Left lung (tissue), 14 donors: ENCODE measurements at places on chromosomes 4 and X.

DNA sequence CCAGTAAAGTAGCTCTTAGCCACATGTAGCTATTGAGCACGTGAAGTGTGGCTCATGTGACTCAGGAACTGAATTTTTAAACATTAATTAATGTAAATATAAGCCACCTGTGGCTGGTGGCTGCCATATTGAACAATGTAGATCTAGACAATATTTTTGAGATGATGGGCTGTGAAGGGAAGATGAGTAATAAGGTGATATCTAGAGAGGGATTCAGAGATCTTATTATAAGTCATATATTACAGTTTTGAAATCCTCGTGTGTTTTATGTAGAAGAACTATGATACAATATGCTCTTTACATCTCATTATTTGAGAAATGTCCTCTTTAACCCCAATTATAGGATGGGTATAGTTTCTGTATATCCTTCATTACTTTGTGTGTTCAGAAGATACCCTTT lies 5.6 kb downstream of the GAR1 start:
- DNase-seq = no peak

GRCh38 chr4:40046311-40046980 lies 10.2 kb upstream of the N4BP2 start:
- DNase-seq = peak; percentile 76

DNA sequence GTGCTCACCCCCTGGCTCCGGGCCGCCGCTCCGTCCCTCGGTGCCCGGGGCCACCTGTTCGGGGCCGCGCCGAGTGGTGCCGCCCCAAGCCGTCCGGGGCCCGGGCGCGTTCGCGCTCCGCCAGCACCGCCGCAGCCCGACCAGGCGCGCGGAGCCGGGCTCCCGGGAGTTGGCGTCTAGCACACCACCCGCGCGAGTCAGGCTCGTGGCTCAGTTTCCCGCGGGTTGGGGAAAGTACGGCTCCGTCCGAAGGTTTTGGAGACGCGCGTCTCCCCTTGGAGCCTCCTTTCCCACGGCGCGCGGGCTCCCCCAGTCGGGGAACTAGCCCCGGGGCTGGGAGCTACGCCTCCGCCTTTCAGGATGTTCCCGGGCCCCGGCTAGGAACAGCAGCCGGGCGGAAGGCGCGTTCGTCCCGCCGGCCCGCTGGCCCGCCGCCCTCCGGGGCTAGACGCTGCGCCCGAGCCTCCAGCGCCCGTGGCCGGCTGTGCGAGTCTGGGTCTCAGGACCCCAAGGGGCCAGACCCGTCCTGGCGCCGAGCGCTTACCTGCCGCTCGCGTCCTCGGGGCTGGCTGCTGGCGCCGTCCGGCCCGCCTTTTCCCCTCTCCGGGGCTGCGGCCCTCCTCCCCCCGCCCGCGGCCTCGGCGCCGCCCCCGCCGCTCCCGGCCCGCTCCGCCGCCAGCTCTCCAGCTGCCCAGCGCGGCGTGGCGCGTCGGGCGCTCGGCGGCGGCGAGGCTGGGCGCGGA lies at the start of gene ADGRG2:
Gene ADGRG2, minus strand, starts transcription at position 571 of the 743 bp plus-strand sequence. CDS start 53,634 bp downstream, outside the sequence.
- DNase-seq = peak; percentile 79

- no peak for DNase-seq
These were observed 19.8 kb downstream of the PSAPL1 start for GRCh38 chr4:7414736-7415510.

DNA sequence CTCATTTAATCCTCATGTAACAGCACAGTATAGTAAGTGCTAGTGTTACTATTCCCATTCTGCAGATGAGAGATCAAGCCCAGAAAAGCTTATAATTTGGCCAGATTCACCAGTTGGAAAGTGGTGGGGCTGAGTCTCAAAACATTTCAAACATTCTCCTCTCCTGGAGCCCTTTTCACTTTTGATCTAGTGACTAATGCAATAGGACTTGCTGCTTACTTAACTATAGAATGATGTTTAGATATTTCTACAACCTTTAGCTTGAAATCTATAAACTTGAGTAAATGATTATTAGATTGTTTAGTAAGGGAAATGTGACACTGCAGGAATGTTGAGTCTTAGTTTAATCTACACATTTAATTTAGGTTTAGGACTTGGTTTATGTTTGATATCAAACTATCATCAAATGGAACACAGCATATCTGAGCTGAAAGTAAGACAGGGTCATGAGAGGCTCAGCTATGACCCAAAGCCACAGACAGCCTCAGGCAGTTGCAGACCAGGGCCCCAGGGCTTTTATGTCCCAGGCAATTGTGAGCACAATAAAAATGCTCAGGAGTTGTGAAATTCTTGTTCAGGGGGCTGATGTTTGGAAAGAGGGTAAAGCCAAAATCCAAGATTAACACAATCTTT lies 199.5 kb upstream of the HS3ST1 start:
- no peak for DNase-seq

GRCh38 chrX:16239211-16239610 lies 71.9 kb downstream of the MAGEB17 start:
- DNase-seq = no peak

- no peak for DNase-seq
These were observed 231.3 kb upstream of the PITX2 start for GRCh38 chr4:110854021-110854678.

DNA sequence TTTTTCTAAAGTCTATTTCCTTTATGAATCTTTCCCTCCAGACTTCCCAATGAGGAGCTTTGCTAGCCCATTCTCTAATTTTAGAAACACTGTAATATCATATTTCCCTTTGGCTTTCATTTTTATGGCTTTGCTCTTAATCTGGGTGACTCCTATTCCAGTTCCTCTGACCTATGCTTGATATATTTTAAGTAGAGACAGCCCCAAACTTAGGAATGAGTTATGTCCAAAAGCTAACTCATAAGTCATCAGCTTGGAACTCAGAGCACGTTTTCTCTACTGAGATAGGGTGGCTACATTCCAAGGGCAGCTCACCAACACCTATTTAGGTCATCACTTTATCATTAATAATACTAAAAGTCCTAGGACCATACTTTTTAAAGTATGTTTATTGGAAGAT lies 77.8 kb downstream of the OR13H1 start:
- DNase-seq = no peak

DNA sequence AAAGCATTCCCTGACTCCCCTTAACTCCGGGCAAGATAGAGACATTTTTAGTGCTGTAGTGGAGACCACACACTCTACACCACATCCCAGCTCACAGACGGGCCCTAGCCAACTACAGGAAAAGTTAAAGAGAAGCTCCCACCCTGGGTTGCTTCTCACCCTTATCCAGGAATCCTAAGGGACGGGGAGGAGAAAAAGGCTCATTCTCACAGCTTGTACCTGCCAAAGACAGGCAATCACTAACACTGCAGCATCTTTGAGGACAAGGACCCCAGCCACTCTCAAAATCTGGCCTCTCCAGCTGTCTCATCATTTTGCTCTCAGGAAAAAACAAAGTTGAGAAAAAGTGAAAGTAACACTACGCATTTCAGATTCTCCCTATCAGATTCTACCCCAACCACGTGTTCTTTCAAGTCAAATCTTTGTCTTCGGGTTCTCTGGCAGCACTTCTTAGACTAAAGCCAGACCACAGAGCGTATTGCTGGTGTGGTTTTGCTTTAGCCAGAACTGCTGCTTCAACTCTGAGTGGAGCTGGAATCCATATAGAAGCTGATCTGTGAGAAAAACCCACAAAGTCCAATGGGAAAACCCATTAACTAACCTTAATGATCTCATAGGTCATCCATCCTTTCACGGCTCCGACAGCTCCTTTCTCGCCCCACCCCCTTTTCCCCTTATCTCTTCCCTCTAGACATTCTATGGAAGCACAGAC lies 605.9 kb upstream of the DIPK2B start:
- no peak for DNase-seq

- no peak for DNase-seq
These were observed 1637.3 kb upstream of the PABPC4L start for GRCh38 chr4:135838889-135839288.

- no peak for DNase-seq
These were observed 125.9 kb upstream of the ETNPPL start for GRCh38 chr4:108888769-108889168.

GRCh38 chr4:101337688-101338087 lies 9.6 kb downstream of the PPP3CA start:
- DNase-seq = no peak

- DNase-seq = no peak
These were observed 231.3 kb upstream of the GPRIN3 start for GRCh38 chr4:89538886-89539285.

DNA sequence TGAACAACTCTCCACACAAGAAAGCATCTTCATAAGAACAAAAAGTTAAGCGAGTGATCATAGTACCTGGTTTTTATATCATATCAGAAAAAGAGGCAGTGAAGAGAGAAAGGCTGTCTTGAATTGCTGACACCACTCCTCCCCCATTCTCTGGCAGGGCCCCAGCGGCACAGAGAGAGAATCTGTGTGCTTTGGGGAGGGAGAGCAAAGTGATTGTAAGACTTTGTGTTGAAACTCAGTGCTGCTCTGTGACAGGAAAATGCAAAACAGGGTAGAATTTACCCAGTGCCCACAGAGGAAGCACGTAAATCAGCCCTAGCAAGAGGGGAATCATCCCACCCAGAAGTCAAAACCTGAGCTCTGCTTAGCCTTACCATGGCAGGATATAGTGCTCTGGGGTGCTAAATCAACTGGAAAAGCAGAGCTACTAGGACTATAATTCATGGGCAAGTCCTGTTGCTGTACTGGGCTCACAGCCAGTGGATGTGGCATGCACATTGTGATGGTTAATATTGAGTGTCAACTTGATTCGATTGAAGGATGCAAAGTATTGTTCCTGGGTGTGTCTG lies 174.6 kb downstream of the PRR32 start:
- DNase-seq = no peak

GRCh38 chrX:22135171-22135711 lies 103.1 kb downstream of the PHEX start:
- DNase-seq = peak; percentile 64

DNA sequence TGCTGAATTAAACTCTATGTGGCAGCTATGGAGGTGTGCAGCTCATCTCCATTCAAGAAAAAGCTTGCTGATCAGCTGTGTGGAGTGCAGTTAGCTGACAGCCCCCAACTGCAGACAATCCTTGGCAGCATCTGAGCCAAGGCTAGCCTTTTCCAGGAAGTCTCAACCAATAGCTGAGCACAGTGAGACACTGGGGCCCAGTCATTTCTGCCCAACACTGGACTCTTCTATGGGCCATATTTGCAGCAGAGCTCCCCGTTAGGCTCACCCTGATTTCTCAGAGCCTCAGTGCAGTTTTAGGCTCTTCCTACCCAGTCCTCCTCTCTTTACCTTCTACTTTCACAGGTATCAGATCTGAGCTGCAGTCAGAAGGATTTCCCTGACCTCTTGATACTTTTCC lies 12.9 kb downstream of the DDX53 start:
- DNase-seq = no peak

DNA sequence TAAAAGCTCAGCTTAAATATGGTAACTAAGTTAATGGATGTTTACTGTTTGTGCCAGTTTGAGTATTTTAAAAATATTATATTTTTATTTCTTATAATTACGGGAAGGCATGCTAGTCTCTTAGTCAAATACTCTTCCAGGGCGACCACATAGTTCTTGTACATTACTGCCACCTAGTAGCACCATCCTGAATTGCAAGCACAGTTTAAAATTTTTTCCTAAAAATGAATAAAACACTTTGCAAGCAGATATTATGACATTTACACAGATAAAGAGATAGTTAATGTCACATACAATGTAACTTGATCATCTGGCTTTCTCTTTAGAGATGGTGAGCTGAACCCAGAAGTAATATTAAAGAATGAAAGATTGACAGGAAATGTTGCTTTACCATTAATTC lies 11.5 kb downstream of the NDP start:
- no peak for DNase-seq

- DNase-seq = no peak
These were observed 40.3 kb downstream of the MAML3 start for GRCh38 chr4:140113653-140114052.

DNA sequence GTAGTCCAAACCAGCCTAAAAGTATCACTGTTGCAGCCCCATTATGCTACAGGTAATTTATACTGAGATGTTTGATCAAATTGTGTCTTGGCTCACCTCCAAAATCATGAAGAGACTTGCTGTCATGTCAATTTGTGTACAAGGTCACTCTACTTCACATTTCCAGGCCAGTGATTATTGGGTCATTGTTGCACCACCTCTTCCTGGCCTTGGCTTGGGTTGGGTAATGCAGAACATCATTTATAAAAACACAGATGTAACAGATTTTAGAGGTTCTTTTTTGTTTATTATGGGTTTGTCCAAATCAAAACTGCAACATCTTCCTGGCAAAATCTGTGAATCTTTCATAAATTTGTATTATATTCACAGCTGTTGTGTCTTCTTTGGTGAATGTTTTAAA lies 459.5 kb downstream of the ANKRD50 start:
- DNase-seq = no peak

DNA sequence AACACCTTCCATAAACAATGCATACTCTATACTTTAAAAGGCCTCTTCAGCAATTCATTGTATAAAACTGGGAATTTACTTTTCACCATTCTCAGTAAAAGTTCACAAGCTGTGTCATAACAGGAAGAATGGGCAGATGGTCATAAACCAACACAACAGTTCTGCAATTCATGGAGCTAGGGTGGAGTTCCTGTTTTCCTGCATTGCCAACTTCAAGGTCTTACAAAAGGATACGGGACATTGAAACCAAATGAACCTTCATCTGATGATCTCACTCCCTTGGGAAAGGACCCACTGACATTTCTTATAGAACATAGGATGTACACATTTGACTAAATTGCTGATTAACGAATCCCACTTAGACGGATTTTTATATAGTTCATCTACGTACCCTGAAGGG lies 4.1 kb downstream of the KDR start:
- DNase-seq = no peak

DNA sequence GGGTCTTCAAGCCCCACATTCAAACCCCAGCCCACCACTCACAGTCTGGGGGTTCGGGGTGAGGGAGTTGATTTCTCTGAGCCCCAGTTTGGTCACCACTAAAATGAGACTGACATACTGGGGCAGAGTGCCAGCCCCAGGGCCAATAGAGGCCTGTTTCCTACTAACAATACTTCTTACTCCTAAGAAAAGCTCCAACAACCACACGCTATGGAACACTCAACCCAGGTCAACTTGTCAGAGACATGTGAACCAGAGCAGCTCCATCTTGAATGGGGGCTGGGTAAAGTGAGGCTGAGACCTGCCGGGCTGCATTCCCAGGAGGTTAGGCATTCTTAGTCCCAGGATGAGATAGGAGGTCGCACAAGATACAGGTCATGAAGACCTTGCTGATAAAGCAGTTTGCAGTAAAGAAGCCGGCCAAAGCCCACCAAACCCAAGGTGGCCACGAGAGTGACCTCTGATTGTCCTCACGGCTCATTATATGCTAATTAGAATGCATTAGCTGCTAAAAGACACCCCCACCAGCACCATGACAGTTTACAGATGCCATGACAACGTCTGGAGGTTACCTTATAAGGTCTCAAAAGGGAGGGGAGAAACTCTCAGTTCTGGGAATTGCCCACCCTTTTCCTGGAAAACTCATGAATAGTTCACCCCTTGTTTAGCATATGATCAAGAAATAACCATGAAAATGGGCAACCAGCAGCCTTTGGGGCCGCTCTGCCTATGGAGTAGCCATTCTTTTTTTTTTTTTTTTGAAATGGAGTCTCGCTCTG lies 26.6 kb upstream of the HTRA3 start:
- no peak for DNase-seq
